ENCODE measurements at places on chromosomes 6 and 20.

DNA sequence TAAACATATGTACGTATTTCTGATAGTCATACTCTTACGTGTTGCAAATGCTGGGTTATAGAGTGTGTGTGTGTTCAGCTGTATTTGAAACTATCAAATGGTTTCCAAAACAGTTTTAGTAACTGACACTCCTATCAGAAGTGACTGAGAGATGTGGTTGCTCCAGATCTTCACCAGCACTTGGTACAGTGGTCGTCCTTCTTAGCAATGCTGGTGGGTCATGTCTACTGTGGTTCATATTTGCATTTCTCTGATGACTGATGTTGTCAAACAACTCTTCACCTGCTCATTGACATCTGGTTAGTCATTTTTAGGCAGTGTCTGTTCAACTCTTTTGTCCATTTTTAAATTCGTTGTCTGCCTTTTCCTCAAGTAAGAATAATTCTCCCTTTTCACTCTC, 259.3 kb downstream of the KIF16B start:
- no peak for DNase-seq

DNA sequence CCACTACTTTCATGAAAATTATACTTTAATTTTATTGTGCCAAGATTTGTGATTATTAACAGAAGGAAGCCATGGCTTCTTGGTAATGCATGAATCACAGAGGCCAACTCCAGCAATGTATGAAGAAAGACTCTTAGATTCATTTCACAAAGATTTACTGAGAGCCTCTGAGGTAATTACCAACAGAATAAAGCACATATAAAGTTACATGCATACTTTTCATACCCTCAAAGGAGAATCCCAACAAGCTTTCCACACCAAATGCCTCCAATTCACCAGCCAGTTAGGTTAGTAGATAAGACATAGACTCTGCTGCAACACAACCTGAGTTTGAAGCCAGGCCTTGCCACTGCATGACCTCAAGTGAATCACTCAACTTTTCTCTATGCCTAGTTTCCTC, 41.9 kb downstream of the HBS1L start:
- DNase-seq = peak; percentile 65

- no peak for DNase-seq
These were observed 625.2 kb downstream of the EPM2A start for GRCh38 chr6:145110109-145110508.

- no peak for DNase-seq
These were observed 13.4 kb downstream of the KCNG1 start for GRCh38 chr20:51009303-51010042.

- no peak for DNase-seq
These were observed 102.3 kb downstream of the LINC00237 start for GRCh38 chr20:21003902-21004301.

- no peak for DNase-seq
These were observed 12.8 kb upstream of the SERPINB1 start for GRCh38 chr6:2854396-2854982.

- no peak for DNase-seq
These were observed 44.2 kb upstream of the MDGA1 start for GRCh38 chr6:37741757-37742400.

DNA sequence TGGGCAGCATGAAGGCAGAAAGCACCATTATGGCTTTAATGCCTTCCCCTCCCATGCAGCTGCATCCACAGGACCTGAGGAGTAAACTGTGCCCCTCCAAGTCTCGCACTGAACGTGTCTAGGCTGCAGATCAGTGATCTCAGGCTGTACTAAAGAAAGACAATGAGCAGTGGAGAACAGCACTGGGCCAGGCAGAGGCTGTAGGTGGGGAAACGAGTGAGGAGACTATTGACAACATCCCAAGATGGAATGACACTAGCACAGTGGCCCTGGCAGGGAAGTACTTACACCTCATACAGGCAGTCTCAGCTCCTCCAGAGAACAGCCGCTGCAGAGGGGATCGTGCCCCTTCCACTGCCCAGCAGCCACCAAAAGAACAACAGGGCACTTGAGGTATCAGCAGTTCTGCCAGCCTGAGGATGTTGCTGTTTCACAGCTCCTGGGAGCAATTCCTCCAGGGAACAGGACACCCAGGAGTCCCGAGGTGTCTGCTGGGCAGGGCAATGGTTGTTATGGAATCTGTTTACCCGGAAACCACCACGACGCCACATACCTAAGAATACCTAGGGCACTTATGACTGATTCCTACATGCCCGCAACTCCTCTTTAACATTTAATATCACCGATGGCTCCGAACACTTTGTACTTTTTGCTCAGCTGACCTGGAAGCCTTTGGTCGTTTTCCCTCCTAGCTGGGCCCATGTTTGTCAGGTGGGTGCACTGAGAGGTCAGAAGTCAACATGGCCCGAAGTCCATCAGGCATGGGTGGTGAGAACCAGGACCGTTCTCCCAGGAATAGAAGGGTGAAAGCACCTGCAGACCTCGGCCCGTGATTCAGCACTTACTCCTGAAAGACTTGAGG, 79.1 kb downstream of the SLC22A23 start:
- DNase-seq = peak; percentile 20

GRCh38 chr6:99241905-99242534, 107.5 kb downstream of the FAXC start:
- DNase-seq = peak; percentile 5

- DNase-seq = peak; percentile 79
These were observed 45.8 kb upstream of the PNRC1 start for GRCh38 chr6:89034586-89035251.

- DNase-seq = peak; percentile 93
These were observed 43.0 kb downstream of the PRDM1 start for GRCh38 chr6:106128981-106129781.

DNA sequence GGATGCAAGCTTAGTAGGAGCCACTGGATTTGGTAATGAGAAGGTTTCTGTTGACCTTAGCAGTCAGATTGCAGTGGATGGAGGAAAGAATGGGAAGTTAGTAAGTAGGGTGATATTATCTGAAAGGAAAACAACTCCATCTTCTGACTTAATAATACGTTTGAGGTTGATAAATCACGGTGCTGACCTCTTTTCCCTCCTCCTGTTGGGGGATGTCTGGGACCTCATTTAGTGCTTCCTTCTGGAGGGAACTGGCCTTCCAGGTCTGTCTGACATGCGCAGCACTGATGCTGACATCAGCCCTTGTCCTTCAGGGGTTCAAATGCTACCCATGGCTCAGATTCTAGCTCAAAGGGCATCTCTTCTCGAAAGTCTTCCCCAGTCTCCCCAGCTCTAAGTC, 48.2 kb upstream of the AKAP12 start:
- DNase-seq = no peak

GRCh38 chr6:112228480-112229332, 25.7 kb downstream of the LAMA4 start:
- no peak for DNase-seq

DNA sequence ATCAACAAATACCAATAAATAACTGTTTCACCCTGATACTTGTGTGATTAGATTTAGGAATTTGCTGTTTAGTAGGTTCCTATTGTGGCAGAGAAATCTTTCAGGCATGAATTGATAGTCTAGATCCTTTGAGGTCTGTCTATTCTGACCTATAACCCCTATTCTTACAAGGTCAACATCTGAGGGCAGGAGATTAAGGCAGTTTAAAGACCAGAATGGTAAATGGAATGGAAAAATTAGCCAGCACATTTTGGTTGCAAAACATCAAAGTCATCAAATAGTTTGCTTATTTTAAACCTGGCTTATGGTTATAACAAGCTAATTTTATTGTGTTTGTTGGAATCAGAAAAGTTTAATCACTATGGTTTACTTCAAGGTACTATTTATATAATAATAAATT, 78.4 kb downstream of the LIN28B start:
- DNase-seq = no peak

- peak; percentile 68 for DNase-seq
These were observed 27.2 kb downstream of the UBE2V1 start for GRCh38 chr20:50085481-50086365.

DNA sequence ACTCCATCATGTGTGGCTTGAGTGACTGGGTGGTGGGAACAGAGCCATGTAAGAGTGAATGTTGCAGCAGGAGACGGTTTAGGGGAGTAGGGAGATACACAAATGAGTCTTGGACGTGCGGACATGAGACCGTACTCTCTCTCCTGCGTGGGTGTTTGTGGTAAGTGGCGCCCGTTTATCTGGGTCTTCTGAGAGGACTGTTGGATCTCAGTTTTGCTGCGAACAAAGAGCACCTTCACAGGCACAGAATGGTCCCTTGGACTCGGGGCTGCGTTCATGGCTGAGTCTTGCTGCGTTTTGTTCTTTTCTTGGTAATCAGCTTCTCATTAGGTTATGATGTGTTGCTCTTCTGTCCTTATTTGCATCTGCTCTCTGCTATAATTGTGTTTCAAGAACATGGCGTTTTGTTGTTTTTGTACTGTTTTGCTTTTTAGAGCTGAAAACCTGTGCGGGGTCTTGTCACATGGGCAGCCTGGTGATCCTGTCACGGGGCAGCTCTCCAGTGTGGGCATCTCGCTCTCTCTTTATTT, 28.5 kb downstream of the STK35 start:
- no peak for DNase-seq

DNA sequence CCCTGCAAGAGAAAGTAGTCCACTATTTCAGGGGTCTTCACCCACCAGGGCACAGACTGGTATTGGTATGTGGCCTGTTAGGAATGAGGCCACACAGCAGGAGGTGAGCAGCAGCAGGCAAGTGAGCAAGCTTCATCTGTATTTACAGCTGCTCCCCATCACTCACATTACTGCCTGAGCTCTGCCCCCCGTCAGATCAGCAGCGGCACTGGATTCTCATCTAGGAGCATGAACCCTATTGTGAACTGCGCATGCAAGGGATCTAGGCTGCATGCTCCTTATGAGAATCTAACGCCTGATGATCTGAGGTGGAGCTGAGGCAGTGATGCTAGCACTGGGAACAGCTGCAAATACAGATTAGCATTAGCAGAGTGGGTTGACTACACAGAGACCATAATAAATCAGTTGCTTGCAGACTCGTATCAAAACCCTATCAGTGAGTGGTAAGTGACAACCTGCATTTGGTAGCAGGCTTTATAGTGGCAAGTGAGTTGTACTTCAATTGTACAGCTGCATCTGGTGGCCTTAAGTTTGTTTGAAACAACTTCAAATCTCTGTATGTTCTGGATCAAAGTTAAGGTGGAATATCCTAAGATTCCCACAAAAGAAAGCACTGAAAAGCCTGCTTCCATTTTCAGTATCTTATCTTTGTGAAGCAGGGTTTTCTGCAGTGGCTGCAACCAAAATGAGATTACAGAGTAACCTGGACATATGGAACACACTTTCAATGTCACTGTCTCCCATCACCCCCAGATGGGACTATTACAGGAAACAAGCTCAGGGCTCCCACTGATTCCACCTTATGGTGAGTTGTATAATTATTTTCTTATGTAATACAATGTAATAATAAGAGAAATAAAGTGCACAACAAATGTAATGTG, 12.8 kb downstream of the C6orf141 start:
- DNase-seq = no peak

GRCh38 chr6:108587258-108588059, 26.7 kb downstream of the FOXO3 start:
- peak; percentile 84 for DNase-seq

DNA sequence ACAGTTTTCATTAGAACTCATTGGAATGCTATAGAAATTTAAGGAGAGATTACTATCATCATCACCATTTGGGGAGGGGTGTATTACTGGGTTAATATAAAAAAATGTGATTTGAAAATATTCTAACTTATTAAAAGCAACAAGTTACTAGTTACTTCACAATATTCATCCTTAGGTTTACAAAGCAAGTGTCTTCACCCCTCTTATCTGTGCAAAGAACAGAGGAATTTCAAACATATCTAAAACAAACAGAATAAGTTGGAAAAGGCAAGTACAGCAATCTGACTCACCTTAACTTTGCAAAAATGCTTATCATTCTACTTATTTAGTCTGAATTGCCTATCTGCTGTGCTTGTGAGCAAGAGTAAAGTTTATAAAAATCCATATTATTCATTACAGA, 32.9 kb downstream of the DCBLD1 start:
- DNase-seq = no peak

DNA sequence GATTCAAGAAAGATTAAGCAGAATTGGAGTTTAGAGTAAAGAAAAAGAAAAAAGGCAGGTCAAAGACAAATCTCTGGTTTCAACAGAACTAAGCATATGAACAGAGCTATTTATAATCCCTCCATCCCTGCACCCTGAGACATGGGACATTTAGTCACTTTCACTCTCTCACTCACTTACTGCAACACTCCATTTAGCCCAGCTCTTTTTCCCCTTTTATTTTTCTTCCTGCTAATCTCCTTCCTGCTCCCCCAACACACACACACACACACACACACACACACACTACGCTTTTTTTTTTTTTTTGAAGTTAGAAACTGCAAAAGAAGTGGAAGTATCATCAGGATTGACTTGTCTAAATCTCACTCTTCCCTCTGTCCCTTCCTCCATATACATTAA, 45.1 kb upstream of the TBC1D7 start:
- no peak for DNase-seq

GRCh38 chr6:160520043-160520904, 143.8 kb downstream of the LPA start:
- DNase-seq = peak; percentile 68

GRCh38 chr6:118134736-118135135, 227.7 kb downstream of the SLC35F1 start:
- no peak for DNase-seq

GRCh38 chr6:138005846-138006245, 101.4 kb downstream of the PERP start:
- DNase-seq = no peak

DNA sequence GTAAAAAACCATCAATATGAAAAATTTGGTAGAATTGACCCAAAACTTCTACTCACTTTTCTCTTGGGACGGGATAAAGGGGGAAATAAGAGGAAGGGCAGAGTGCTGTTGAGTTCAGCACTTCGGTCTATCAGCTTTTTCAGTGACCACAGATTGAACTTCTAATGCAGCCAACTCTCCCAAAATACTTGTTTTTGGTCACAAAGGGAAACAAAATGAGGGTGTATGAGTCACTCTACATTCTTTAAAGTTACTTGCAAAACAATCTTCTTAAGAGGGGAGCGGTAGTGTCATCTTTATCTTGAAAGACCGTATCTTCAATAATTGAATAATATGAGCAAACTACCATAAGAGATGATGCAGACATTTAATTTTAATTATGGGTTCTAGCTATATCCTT, 661.3 kb downstream of the CD109 start:
- peak; percentile 39 for DNase-seq

DNA sequence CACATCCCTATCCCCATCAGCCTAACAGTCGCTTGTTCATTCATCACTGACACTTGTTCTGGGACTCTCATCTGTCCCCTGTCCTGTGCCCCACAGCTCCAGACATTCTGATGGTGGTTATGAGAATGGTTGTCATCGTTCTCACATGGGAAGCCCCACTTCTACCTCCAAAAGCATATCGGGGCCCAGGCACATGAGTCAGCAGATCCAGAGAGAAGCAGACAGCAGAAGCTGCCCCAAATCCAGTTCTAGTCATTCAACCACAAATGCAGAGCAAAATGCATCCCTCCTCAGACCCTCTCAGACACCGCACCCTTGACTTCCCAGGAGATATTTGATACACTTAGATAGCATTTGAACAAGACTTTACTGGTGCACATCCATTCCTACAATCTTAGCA, 106.0 kb downstream of the FOXF2 start:
- no peak for DNase-seq

- no peak for DNase-seq
These were observed 8.5 kb upstream of the SNRPC start for GRCh38 chr6:34748757-34749156.
